Inflammatory macrophage treated with lipopolysaccharide for 1 hour (primary cell): ENCODE measurements at places on chromosomes 11 and 22.

DNA sequence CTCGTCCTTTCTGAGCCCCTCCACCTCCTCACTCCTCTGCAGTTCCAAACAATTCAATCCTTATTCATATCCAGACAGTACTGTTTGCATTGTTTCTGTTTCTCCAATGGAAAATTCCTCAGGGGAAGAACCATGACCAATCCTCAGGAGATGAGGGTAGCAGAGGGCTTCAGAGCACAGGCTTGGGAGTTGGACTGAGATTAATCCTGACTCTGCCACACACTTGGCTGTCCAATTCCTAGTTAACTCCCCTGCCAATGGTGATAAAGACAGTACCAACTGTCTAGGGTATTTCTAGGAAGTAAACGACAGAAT, 58.0 kb downstream of the MICAL3 start:
- no peak for DNase-seq

- DNase-seq: no peak
Observed at GRCh38 chr22:41459431-41459830, 9.1 kb downstream of the PHF5A start.

- no peak for DNase-seq
Observed at GRCh38 chr22:30161051-30161469, 80.8 kb downstream of the HORMAD2 start.

- no peak for DNase-seq
Observed at GRCh38 chr22:48798281-48799226, 1029.1 kb downstream of the BRD1 start.

- DNase-seq: no peak
Observed at GRCh38 chr11:67999704-68000103, 4.2 kb downstream of the UNC93B1 start.

DNA sequence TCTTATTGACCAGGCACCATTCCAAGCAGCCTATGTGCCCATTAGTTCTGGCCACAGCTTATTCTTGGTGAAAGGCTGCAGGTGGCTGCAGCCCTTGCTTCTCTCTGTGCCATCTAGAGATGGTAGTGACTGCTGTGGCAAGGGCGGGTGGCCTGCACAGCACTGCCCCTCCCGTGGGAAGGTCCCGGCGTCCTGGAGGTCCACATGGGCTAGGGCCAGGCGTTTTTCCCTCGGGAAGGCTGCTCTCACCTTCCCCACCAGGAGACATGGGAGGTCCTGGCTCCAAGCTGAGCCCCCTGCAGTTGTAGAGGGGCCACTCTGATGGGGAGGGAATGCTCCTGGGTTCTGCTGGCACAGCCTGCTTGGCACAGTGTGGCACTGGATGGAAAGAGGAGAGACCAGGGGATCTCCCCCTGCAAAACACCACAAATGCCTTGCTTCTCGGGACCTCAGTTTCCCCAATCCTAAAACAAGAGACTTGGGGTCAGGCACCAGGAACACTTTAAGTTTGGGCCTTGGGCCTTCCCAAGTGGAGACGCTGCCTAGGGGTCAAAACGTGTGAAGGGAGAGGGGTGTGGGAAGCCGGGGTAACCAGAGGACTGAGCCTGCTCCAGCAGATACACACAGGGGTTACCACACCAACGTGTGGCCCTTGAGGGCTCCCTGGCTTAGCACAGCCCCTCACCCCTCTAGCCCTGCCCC, 10.0 kb upstream of the TBC1D22A start:
- DNase-seq: no peak

GRCh38 chr11:64492561-64492960, 98.5 kb upstream of the SLC22A12 start:
- DNase-seq: peak; percentile 51

- peak; percentile 35 for DNase-seq
Observed at GRCh38 chr11:11010624-11011127, 152.8 kb upstream of the ZBED5 start.

- DNase-seq: no peak
Observed at GRCh38 chr11:34823639-34824038, 92.5 kb downstream of the APIP start.

GRCh38 chr11:10605941-10606381, 37.5 kb upstream of the LYVE1 start:
- DNase-seq: peak; percentile 68
